Inflammatory macrophage treated with lipopolysaccharide for 1 hour (primary cell): ENCODE measurements at places on chromosomes 2 and 18.

DNA sequence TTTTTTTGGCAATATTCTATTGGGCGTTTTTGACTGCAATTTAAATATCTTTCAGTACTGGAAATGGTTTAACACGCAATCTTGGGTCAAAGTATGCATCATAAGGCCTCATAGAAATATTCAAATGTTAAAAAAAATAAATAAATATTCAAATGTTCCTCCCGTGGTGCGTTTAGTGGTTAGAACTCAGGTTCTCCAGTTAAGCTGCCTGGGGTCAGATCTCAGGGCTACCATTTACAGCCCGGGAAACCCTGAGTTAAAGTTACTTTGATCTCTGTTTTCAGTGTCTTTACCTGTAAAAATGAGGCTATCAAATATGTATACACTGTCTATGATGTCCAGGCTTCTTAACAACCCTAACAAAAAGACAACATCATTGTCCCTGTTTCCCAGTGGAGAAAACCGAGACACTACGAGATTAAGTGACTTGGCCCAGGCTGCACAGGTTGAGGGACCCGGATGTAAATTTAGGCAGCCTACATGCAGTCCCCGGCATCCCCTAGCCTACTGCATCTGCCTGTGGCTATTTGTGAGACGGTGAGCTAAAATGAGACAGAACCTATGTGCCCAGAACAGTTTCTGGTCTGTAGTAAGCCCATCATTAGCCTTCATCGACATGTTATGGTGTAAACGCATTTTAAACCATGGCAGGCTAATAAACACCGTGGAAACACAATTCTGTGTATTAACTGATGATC, 1.7 kb downstream of the FHL2 start:
- no peak for DNase-seq

- DNase-seq = no peak
Measured at GRCh38 chr2:148582679-148583511, 61.7 kb upstream of the EPC2 start.

DNA sequence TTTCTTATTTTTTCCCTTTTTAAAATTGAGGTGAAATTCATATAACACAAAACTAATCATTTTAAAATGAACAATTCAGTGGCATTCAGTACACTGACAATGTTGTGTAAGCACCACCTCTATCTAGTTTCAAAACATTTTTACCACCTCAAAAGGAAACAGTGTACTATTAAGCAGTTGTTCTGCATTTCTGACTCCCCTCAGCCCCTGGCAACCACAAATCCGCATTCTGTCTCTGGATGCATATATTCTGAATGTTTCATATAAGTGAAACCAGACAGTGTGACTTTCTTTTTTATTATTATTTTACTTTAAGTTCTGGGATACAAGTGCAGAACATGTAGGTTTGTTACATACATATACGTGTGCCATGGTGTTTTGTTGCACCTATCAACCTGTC, 19.2 kb upstream of the TANK start:
- no peak for DNase-seq

DNA sequence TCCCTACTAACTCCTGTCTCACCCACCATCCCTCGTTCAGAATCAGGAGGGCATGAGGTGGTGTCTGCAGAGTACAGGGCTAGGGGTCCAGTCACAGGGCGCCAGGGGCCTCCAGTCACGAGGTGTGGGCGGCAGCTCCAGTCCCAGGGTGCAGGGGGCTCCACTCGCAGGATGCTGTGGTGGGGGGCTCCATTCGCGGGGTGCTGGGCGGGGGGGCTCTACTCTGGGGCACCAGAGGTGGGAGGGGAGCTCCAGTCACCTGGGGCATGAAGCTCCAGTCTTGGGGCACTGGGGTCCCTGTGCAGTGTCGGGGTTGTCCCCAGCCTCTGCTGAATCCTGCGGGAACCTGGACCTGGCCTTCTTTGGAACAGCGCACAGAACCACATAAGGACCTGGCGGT, 66.0 kb downstream of the EIPR1 start:
- no peak for DNase-seq

- no peak for DNase-seq
Measured at GRCh38 chr2:174888646-174889271, 116.4 kb downstream of the CHN1 start.

- DNase-seq = no peak
Measured at GRCh38 chr2:219453671-219454590, 19.3 kb downstream of the SPEG start.

DNA sequence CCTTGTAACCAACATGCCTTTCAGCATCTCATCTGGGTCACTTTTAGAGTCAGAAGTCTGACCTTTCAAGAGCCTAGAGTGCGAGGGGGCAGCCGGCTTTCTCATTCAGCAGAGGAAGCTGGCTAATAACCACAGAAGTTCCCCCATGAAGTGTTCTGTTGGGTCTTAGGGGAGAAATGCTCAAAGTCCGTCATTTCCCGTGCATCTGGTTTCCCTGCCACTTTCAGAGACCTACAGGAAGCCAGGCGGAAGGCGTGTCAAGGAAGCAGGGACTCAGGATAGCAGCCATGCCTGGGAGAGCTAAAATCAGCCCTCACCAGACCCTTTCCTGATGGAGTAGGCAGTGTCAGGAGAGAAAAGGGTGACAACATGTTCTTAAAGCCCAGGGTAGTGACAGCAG, 301.8 kb upstream of the ID2 start:
- DNase-seq = peak; percentile 31

GRCh38 chr18:8752329-8752728, 47.0 kb downstream of the MTCL1 start:
- DNase-seq = no peak

- DNase-seq = no peak
Measured at GRCh38 chr2:9965119-9965822, 13.8 kb downstream of the GRHL1 start.

DNA sequence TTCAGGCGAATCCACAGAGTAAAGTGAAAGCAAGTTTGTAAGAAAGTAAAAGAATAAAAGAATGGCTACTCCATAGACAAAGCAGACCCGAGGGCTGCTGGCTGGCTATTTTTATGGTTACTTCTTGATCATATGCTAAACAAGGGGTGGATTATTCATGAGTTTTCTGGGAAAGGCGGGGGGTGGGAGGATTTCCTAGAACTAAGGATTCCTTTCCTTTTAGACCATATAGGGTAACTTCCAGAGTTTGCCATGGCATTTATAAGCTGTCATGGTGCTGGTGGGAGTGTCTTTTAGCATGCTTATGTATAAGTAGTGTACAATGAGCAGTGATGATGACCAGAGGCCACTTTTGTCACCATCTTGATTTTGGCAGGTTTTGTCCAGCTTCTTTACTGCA, 59.8 kb downstream of the SLC4A3 start:
- DNase-seq = no peak

GRCh38 chr2:232979871-232980461, 33.1 kb downstream of the NGEF start:
- no peak for DNase-seq

DNA sequence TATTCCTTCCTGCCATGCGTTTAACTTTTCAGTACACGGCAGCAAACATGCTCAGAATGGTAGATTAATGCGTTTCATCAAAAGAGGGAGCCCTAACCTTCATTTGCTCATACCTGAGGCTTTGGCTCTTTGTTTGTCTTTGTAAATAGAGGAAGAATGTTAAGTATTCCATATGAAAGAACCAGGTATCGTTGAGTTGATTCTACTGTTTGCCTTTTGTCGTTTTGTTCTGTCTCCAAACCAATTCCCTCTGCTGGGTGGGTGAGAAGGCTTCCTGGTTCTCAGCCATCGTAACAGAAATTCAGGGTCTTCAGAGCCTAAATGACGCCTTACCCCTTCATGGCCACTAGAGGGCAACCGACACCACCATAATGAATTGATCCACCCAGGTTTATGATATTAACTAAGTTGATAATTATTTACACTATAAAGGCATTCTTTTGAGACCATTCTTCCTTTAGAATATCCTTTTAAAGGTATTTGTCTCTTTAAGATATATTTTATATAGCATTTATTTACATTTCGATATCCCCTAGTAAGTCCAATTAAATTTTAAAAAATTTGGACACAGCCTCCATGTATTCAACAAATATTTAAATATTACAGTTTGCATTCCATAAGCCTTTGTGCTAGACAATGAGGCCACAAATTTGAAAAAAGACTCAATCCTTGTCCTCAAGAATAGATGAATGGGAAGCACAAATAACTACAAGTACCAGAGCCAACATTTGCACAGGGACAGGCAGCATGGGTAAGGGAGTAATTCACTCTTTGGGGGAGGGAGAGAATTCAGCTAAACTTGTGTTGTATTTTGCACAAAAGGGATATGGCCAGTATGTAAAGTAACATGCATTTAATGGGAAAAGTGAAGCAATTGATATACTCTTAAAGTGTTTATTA, 48.1 kb downstream of the TIMM21 start:
- DNase-seq = peak; percentile 43

- no peak for DNase-seq
Measured at GRCh38 chr18:46053368-46054095, 18.5 kb downstream of the PSTPIP2 start.

GRCh38 chr18:32742579-32742978, 30.2 kb downstream of the KLHL14 start:
- no peak for DNase-seq

GRCh38 chr2:208698114-208698513, 291.5 kb downstream of the PTH2R start:
- no peak for DNase-seq

- DNase-seq = no peak
Measured at GRCh38 chr2:226474131-226474530, 325.5 kb downstream of the IRS1 start.

- DNase-seq = peak; percentile 44
Measured at GRCh38 chr2:218081063-218081462, 12.0 kb downstream of the RUFY4 start.

DNA sequence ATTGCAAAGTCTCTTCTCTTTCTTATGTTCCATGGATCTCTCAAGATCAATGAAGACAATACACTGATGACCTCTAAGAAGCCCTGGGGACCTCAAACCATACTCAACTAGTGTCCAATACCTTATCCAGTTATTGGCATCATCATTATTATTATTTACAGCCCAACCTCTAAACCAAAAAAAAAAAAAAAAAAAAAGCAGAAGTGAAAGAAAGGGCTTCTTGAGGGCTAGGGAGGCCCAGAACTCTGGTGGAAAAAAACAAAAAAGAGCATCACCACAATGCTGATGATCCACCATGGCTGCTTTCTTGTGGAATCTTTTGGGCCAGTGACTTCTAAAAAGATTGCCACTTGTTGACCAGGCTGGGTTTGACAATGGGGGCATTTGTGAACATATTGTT, 324.9 kb downstream of the LPIN1 start:
- no peak for DNase-seq

DNA sequence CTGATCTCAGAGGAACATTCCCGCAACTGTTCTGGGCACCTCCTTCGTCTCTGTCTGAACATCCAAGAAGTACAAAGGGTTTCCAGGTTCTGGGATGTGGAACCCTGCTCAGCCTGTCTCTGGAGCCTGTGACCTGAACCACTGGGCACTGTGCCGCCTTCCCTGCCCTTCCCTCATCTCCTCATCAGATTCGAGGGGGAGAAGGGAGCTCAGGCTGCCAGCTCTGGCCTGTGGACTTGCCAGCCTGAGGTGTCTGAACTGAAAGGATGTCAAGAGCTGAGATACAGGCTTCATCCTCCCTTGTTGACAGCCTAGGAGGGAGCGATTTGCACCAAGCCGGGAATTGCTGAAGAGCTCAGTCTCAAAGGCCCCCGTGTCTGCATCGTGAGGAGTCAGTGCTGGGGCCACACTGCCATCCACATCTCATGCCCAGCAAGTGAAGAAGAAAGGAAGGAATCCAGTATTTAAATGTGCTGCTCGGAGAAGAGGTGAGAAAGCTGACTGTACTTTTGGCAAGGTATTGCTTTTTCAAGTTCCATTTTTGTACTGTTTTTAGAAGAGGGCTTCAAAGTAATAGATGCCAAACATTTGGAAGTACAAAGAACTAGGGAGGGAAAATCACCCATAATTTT, 12.6 kb downstream of the NEU2 start:
- DNase-seq = no peak

- no peak for DNase-seq
Measured at GRCh38 chr18:24930971-24931370, 421.0 kb downstream of the ZNF521 start.

DNA sequence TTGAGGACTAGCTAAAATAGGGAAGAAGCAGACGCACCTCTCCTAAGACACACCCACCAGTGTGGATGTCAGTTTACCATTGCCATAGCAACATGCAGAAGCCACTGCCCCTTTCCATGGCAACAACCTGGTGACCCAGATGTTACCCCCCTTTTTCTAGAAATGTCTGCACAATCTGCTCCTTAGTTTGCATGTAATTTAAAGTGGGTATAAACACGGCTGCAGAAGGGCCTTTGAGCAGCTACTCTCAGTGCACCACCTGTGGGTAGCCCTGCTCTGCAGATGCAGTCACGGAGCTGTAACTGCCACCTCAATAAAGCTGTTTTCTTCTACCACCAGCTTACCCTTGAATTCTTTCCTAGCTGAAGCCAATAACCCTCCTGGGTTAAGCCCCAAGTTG, 87.1 kb downstream of the FBXO15 start:
- DNase-seq = no peak

DNA sequence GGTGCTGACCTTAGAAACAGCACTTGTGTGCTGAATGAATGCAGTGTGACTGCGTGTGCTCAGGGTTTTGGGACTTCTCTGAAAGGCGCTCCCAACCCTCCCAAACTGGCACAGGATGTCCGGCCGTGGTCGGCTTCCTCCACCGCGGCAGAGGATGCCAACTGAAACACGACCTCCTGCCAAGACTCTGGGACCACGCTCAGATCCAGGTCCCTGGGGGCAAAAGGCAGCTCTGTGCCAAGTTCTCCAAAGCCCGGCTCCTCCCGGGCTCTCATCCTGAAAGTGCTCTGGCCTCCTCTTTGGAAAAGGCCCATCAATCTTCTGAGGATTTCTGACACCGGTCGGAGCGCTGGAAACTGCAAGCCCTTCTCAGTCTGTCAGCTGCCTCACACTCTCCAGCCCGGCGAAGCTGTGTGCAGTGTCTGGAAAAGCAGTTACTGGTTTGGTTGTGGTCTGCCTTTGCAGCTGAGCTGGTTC, 32.3 kb upstream of the ZBTB7C start:
- DNase-seq = no peak

DNA sequence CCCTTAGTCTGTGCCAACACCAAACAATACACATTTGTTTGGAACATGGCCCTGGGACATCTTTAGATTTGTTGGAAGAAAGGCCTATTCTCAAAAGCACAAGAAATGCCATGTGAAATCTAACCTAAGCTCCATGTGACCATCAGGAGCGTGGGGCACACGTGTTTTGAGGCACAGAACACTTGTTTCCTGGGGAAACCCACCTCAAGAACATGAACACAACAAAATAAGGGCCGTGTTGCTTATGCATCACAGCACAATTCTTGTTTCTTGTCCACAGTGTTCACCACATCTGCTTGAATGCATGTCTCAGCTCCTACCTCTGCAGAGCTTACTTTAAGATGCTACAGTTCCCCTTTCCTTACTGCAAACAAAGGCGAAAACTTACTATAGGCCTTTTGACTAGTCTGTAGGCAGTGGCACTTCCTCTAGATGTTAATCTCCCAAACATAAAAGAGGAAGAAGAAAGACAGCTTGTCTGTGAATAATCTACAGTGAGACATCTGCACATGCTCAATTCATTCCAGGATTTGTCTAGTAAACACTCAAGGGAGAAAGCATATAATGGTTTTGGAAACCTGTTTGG, 165.0 kb downstream of the ANKRD44 start:
- DNase-seq = peak; percentile 78

- DNase-seq = peak; percentile 91
Measured at GRCh38 chr2:201118121-201118960, 2.4 kb downstream of the CFLAR start.

- DNase-seq = no peak
Measured at GRCh38 chr2:120825370-120826259, 89.9 kb downstream of the GLI2 start.

GRCh38 chr2:98737848-98738247, 6.9 kb upstream of the MGAT4A start:
- no peak for DNase-seq
